EH (cell line): ENCODE measurements at places on chromosomes 1 and 21.
A peak's percentile ranks its signal among the peaks of the same experiment; 100 is the strongest.

GRCh38 chr1:181595234-181595633 lies 111.9 kb downstream of the CACNA1E start:
- DNase-seq, result no peak

- peak; percentile 41 for DNase-seq
These were observed 93.0 kb upstream of the TENT5C start for GRCh38 chr1:117512728-117513321.

- DNase-seq, result peak; percentile 78
These were observed 49.8 kb upstream of the MROH9 start for GRCh38 chr1:170885551-170885950.

DNA sequence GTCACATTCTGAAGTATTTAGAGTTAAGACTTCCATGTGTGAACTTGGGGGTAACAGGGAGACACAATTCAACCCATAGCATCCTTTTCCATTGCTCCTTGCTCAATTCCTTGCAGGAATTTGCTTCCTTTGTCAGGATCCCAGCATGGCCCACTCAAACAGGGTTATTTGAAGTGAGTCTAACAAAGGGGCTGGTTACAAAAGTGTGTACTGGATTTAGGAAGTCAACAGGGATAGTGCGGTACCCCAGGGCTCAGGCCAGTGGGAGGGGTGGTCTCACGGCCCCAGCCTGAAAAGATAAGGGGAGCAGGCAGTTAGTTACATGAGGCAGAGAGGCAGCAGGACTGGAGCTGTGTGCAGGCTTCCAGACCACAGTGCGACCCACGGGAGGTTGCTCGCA lies 14.4 kb downstream of the LRRC38 start:
- no peak for DNase-seq

DNA sequence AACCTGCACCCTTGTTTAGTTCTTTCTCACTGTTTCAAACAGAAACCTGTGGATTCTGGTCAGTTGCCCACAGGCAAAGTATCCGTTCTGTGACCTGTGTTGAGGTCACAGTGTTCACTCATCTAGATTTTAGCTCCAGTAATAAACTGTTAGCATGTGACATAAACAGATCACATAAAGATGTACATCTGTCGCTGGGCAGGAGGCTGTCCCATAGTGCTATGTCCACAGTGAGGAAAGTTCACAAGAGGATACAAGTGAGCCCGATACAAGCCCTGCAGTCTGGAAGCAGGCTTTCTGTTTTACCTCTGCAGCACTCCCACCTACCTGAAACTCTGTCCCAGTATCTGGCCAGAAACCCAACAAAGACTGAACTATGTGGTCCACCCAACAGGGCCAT lies 28.4 kb downstream of the LMX1A start:
- DNase-seq, result no peak

DNA sequence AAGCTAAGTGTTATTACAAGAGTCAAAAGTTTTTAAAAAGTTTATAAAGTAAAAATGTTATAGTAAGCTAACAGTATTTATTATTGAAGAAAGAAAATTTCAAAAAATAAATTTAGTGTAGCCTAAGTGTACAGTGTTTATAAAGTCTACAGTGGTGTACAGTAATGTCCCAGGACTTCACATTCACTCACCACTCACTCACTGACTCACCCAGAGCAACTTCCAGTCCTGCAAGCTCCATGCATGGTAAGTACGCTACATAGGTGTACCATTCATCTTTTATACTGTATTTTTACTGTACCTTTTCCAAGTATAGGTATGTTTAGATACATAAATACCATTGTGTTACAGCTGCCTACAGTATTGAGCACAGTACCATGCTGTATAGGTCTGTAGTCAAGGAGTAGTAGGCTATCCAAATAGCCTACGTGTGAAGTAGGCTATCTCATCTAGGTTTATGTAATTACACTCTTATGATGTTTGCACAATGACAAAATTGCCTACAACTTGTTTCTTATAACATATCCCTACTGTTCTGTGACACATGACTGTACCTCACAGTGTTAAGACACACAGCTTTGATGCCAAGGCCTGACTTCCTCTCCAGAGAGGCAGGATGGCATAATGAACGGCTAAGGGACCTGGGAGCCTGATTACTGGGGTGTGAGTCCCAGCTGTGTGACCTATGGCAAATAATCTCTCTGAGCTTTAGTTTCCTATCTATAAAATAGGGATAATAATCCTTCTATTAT lies 12.7 kb downstream of the DHCR24 start:
- no peak for DNase-seq

DNA sequence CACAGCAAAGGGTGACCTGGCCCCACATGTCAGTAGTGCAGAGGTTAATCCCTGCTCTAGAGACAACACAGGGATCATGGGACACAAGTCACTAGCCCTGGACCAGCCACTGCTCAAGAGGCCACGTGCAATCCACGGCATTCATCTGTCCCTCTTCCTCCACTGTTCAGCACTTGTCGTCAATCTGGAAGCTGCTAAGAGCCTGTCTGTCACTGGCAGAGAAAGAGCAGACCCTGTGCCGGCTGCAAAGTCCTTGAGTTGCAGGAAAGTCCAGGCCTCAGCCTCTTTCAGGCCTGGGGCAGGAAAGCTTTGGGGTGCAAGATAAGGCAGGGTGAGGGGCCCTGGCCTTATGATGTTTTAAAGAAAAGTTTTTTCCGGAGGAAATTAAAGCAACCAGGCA lies 16.7 kb downstream of the CELA2B start:
- DNase-seq, result no peak

GRCh38 chr1:181100934-181101333 lies 12.4 kb downstream of the IER5 start:
- DNase-seq, result no peak

DNA sequence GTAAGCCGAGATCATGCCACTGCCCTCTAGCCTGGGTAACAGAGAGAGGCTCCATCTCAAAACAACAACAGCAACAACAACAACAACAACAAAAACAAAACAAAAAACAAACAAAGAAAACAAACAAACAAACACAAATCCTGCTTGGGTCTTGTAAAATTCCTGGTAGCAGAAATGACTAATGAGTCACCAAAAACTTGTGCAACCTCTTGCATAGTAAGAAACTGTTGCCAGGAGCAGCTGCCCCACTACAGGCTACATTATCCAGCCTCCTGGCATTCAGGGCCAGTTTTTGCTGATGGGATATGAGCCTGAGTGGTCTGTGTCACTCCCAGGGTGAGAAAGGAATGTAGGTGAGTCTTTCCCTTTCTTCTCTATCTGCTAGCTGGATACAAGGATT lies 245.4 kb downstream of the TNR start:
- no peak for DNase-seq

DNA sequence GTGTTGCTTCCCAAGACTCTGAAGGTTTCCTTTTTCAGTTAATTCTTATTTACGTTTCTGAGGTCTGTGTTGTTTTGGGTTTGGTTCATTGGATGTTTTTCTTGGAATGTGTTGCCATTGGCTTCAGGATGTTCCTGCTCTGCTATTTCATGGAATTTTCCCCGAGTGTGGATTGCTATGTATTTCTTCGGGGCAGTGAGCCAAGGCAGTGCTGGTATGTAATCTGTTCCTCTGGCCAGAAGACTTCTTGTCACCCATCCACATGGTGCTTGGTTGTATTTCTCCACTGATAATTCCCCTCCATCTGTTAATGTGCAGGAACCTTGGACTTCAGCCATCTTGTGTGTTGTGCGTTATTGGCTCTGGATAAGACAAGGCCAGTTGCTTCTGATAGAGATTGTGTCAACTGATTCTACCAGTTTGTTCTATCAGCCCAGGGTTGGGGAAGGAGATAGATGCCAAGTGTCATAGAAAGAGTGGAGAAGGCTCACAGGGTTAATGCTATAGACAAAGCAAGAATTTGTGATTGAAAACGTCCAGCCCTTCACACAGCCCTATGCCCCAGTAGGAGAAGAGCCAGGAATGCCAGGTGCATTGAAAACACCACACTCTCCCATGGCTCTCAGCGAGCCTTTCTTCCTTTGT lies 505.2 kb downstream of the PLPP3 start:
- peak; percentile 99 for DNase-seq

- DNase-seq, result no peak
These were observed 843.6 kb downstream of the ADGRL2 start for GRCh38 chr1:82644186-82644915.

DNA sequence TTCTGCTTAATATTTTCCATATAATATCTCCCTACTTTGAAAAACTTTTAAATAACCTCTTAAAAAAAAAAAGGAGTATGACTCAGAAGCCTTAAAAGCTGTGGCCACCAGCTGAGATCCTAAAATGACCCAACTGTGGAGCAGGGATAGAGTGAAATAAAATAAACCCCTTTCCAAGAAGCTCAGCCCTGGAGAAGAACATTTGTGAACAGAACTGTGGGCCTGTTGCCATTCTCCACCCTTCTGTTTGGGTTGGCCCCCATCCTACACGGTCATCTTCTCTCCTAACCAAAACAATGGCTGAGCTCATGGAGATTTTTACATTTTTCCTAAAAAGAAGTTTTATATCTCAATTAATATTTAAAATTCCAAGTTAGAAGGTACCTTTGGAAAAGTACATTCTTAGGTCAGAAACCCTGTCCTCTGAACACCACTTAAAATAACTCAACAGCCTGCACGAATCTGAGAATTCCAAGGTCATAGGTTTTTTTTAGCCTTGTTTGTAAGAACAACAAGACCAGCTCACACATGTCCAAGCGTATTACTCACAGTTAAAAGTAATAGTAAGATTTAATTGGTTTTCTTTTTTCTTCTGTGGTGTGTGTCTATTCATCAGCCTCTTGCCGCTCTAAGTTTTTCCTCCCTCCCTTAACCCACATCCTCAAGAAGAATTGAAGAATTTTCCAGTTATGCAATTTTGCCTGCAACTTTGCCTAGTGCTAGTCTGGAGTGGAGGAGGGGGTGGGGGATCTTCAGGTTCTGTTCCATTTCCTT lies 107.7 kb upstream of the ERRFI1 start:
- peak; percentile 94 for DNase-seq

DNA sequence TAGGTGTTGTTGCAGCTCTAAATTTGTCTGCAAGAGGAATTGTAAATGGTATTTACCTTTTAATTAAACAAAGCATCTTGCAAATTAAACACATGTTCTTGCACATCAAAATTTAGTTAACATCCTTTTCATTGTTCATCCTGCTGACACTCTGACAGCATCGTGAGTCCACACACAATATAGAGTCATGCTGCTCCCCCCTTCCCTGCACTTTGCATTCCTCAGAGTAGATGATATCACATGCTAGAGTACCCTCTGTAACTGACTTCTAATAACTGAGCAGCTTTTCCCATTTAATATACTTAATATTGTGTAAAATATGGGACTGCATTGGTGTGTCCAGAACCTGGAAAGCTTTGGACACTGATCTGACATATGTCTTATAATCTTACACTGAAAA lies 138.8 kb upstream of the DPYD start:
- DNase-seq, result peak; percentile 27

DNA sequence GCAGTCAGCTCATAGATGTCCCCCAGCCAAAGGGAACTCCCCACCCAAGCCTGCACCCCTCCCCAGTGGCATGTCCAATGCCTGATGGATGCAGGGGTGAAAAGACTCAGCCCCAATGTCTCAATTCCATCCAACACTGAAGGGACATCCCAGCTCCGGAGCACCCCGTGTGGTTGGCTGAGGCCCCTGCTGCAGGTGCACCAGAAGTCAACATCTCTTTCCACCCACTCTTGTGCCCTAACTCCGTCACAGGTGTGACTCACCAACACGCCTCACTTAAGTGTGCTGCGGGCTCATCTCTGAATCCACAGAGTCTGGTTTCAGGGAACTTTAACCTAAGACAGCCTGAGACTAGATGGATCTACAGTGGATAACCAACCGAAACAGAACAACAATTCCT lies 40.9 kb upstream of the ZBTB18 start:
- DNase-seq, result no peak

GRCh38 chr1:157403608-157404007 lies 148.7 kb downstream of the FCRL5 start:
- DNase-seq, result no peak

- no peak for DNase-seq
These were observed 204.5 kb downstream of the TM2D1 start for GRCh38 chr1:61520401-61520800.

DNA sequence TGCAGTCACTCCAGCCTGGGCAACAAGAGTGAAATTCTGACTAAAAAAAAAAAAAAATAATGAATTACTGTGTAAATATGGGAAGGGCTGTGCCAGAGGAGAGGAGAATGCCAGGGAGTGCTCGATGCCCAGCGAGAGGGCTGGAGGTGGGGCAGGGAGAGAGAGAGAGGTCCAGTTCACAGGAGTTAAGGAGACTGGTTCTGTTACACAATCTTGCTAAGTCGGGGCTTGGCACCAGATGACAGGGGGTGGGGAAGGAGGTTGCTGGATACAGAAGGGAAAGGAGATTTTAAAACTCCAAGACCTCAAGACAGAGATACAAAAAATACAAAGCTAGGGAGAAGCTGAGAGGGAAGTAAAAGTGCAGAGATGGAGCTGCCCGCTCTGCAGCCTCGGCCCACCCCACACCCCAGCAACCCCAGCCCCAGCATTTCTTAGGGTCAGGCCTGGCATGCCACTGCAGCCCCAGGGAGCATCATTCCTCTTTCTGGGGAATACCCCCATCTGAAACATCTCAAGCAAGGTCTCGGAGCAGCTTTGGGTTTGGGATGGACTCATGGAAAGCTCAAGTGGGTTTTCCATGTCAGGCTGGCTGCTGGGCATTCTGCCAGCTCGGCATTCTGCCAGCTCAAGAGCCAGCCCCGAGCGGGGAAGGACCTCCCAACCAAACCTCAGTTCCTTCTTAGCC lies 991 bp downstream of the SELENBP1 start:
- peak; percentile 65 for DNase-seq

DNA sequence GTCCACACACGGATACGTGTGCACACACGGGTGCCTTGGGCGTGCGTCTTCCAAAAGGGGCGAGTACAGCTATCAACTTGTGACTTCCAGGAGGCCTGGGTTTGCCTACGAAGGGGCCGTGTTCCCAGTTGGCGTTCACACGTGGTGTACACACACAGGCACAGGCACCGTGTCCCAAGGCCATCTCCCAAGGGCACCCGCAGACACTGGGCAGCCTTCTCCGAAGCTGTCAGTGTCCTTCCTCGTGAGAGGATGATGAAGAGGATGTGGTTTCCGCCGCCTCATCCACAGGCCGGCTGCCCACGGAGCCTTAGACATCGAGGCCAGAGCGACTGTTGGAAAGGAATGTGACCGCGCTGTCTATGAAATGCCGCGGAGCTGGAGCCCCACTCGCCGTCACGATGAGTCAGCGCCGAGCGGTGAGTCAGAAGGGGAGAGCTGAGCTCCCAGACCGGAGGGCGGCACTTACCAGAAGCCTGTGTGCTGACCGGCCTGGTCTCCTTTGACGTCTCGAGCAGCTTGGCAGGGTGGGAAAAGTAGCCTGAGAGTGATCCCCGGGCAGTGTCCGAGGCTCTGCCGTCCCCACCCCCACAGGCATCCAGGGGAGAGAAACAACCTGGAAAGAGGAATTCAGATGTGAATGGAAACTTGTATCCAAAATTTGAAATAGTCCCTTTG lies 141.4 kb upstream of the ARHGEF16 start:
- DNase-seq, result peak; percentile 99
